ENCODE measurements at places on chromosomes 6 and 20. TPM values are rescaled to one million over a fixed set of nuclear protein-coding genes. Genes with fewer than 3 reads are reported as not detected.

Gene MOXD1
- total RNA-seq = 18.9 TPM

Gene NKX2-2
- total RNA-seq = not detected

Gene TINAG
- total RNA-seq = not detected

Gene GPSM3
- total RNA-seq = 14.5 TPM

Gene RAET1G
- not detected for total RNA-seq

Gene HLA-DRA
- 144 TPM for total RNA-seq

Gene ZNF831
- total RNA-seq = not detected

Gene MUCL3
- not detected for total RNA-seq

Gene LRRN4
- total RNA-seq = not detected

Gene LHFPL5
- not detected for total RNA-seq

Gene DNMT3B
- 1.2 TPM for total RNA-seq

Gene TRIM40
- total RNA-seq = not detected

Gene MAP3K7
- total RNA-seq = 29.6 TPM

Gene APCDD1L
- not detected for total RNA-seq

Gene SLC26A8
- not detected for total RNA-seq

Gene FOXF2
- 4.7 TPM for total RNA-seq

Gene SEL1L2
- not detected for total RNA-seq

Gene LY6G6C
- not detected for total RNA-seq

Gene CCN6
- not detected for total RNA-seq

Gene RRAGD
- 57.4 TPM for total RNA-seq

Gene RRBP1
- 62.5 TPM for total RNA-seq

Gene TSHZ2
- total RNA-seq = not detected

Data from melanocyte of skin (primary cell).